Erythroblast (primary cell): ENCODE measurements at places on chromosomes 4 and X.
A peak's percentile ranks its signal among the peaks of the same experiment; 100 is the strongest.

DNA sequence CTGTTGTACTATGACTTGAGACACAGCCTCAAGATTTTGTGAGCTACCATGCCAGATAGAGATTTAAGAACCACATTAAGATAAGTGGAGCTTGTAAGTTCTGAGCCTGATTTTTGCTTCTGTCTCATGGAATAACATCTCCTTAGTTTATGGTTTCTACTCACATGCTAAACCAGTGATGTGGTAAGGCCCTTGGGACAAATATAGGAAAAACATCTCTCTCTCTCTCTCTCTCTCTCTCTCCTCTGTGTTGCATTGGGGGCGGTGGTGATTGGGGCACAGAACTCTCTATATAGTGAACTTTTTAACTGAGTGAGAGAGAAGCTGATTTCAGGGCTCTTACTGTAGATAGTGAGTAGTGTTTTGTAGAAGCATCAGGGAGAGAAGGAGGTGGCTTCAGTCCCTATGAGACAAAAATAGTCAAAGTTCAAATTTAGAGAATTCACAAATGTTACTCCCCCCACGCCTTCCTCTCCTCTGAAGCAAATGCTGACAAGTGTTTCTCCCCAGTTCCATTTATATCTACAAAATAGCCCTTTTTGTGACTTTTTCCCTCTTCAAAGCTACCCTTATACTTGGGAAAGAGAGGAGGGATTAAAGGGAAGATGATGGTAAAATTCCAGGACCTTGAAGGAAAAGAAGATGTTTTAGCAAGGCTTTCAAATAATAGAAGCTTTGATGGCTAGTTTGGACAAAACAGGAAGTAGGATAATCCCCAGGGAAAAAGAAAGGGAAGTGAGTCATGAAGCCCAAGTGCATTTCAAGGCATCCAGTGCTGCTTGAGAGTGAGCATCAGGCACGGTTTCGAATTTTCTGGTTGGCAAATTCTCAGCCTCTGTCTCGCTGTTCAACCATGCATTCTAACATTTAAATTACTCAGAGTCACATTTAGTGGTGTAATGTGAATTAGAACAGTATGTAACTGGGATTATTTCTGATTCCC, 134.3 kb upstream of the AP1S2 start:
- DNase-seq: no peak

DNA sequence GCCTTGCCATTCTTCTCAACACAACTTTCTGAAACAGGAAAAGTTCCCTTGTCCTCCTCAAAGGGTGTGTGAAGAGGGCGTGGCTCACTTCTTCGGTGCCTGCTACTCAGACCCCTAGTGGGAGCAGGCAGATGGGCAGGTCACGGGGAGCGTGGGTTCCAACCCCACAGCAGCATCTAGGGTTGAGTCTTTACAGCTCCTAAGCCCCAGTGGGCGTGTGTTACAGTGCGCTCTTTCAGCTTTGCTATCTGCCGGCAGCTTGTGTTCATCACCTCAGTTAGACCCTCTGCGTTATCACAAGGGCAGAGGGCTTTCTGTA, 57.5 kb upstream of the KLF3 start:
- peak; percentile 47 for DNase-seq

- DNase-seq: no peak
Measured at GRCh38 chr4:127113844-127114362, 518.9 kb upstream of the INTU start.

DNA sequence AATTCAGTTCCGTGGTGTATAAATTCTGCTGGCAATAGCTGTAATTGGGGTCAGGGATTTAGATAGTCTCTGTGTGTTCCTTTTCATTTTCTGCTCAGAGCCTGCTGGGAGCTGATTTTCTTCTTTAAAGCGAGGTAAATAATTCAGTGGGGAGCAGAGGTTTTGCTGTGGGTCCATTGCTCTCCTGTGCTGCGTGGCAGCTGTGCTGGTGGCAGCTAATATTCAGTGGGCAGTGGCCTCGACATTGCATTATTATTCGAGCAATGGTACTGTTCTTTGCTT, 13.7 kb downstream of the XG start:
- no peak for DNase-seq

DNA sequence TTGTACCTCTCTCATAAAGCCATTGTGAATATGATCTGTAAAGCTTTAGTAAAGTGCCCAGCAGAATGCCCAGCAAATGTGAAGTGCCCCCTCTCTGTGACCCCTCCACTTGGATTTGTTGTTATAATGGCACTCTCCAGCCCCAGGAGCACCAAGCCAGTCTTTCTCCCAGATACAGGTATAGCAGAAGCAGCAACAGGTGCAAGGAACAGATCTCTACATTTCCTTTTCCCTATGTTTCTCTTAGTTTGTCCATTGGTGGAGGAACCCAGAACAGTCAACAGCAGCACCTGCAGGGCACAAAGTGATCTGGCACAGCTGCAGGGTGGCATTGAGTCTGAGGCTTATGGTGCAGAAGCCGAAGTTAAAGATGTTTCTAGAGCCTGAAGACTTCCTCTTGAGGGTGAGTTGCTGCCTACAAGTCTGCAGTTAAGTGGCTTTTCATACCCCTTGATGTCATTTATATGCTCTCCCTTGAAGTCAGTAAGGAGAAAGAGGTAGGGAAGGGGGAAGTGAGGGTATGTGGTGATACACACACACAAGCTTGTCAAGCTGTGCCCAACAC, 16.1 kb upstream of the CXCL3 start:
- no peak for DNase-seq

DNA sequence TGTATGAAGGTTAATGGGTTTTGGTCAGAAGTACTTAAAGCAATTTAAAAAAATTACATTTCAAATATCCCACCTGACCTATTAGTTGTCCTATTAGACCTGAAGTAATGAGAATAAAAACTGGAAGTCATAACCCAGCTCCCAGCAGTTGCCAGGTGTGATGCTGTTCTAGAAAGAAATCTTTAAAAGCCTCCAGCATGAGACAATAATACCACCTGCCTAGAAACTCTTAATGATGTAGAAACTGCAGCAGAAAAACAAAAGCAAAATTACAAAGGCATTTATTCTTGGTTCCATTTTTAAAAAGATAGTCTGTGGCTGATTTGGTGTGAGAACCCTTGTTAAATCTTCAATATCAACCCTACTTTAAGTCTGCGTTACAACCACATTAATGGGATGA, 1137.7 kb upstream of the TENM3 start:
- DNase-seq: no peak
